ENCODE measurements at places on chromosomes 16 and 17.
A peak's percentile ranks its signal among the peaks of the same experiment; 100 is the strongest.

DNA sequence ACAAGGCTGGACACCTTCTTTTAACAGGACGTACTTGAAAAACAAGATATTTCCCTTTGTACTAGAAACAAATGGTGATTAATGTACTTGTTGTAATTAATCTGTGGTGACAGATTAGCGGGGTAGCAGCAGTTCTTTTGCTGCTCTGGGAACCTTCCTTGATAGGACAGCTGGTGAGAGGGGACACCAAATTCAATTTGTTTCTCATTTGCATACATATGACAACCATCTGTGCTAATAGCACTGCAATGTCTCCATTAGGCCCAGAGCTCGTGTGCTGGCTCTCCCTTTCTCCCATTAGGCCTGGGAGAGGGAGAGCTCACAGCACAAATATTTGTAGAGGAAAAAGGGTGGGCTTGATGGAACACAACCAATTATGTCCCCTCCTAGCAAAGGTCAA is 221.0 kb upstream of the HS3ST3A1 start:
- DNase-seq: no peak

- DNase-seq: no peak
These were observed 77.2 kb downstream of the C17orf67 start for GRCh38 chr17:56756536-56756935.

- no peak for DNase-seq
These were observed 10.6 kb upstream of the TFAP4 start for GRCh38 chr16:4283441-4283840.

GRCh38 chr17:1643293-1643998 is 2.1 kb downstream of the SCARF1 start:
- DNase-seq: peak; percentile 56

- DNase-seq: no peak
These were observed 37.7 kb downstream of the SLC7A5 start for GRCh38 chr16:87831421-87832136.

- no peak for DNase-seq
These were observed at the start of gene EVPLL for GRCh38 chr17:18377437-18378204. TSS of gene EVPLL (plus strand) at chr17:18377778. CDS start at chr17:18380938, 3,160 bp downstream.

DNA sequence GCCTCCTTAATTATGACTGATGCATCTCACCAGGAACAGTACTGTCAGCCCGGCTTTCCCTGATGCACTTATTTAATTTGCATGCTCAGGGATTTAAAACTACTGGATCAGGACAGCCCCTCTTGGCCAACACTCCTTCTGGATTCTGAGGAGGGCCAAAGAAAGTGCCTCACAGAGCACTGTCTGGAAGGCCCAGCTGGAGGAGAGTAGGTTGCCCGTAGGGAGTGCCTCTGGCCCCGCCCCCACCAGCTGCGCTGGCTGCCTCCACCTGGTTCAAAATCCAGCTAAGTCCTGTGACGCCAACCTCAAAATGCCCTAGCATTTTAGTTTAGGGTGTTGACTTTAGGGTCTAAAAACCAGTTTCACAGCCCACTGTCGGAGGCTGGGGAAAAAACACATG is 49.4 kb upstream of the SREBF1 start:
- no peak for DNase-seq

DNA sequence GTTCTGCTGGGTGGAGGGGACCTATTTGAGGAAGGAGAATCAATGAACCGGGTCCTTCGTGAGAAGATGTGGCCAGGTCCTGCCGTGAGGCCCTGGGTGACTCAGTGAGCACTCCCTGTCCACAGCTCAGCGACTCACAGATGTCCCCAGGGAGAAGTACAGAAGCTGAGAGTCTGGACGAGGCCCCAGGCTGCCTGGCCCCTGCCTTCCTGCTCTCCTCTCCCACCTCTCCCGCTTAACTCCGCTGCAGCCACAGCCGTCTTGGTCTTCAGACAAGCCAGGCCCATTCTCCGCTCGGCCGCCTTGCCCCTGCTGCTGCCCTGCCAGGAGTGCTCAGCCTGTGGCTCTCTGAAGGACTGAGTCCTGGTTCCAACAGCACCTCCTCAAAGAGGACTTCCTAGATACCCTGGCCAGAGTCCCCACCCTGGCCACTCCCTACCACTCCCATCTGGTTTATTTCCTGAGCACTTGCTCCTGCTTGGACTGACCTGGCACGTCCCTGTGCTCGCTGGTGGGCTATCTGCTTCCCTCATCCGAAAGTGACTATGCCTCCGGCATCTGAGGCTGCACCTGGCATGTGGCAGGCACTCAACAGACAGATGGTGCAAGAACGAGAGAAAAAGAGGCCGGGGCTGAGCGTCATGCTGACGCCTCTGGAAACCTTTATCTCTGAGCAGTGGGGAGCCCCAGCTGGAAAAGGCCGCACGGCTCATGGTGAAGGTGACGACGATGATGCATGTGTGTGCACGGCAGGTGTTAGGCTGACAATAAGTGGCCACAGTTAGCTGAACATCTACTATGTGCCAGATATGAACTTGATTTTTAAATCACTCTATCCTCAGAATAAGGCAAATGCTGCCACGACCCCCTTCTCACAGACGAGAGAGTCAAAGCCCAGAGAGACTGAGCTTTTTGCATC is 9.2 kb upstream of the TNFRSF13B start:
- DNase-seq: no peak

GRCh38 chr17:41799366-41799765 is 12.4 kb downstream of the P3H4 start:
- DNase-seq: no peak

DNA sequence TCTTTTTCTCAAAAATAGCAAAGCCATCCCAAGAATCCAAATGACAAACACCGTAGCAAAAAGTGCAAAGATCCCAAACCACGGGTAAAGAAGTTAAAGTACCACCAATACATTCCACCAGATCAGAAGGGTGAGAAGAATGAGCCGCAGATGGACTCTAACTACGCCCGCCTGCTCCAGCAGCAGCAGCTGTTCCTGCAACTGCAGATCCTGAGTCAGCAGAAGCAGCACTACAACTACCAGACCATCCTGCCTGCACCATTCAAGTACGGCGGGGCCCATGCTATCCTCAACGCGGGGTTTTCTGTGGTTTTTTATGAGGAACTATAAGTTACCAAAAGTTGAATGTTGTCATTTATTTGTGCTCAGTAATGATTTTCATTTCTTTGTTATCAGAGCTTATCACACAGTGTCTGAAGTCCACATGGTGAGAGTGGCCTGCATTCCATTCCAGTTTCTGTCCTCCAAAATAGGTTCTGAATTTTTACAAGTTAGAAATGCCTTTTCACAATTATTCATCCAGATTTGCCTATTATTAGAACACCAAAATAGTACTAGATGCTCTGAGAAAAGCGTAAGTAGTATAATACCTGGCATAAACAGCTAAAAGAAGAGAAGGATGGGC is 169.2 kb downstream of the MRTFB start:
- no peak for DNase-seq

- DNase-seq: no peak
These were observed 6.7 kb upstream of the KRT31 start for GRCh38 chr17:41404024-41404671.
